CD8-positive, alpha-beta memory T cell (primary cell): ENCODE measurements at places on chromosomes 3 and 15.

GRCh38 chr3:149055575-149055974 lies 30.8 kb downstream of the HLTF start:
- no peaks in the 10 kb centered on the region for H3K36me3 ChIP-seq
- H3K27me3 ChIP-seq = no peaks in the 10 kb centered on the region
- H3K4me3 ChIP-seq = no peak overlapping the region
- no peaks in the 10 kb centered on the region for H3K4me1 ChIP-seq

DNA sequence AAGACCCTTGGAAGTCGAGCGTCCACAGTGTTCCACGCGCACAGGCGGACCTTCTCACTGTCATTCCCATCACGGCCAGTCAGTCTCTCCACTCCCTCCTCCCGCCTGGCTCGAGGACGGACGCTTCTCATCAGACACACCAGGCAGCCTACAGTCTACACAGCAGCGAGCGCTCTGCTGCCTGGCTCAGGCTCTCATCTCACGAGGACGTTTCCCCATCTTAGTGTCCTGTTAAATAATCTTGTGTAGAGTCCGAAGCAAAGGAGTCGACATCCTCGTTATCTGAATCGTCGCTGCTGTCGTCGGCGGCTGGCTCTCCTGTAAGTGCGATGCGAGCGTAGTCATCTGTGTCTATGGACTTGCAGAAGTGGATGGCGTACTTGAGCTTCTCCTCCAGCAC lies 12.4 kb upstream of the OCA2 start:
- H3K27ac ChIP-seq = no peak overlapping the region
- DNase-seq = no peak
- peaks cover 3% of the 10 kb centered on the region for H3K27me3 ChIP-seq
- peaks cover 34% of the 10 kb centered on the region for H3K36me3 ChIP-seq

GRCh38 chr3:63150880-63151279 lies 127.2 kb upstream of the SYNPR start:
- no peaks in the 10 kb centered on the region for H3K27me3 ChIP-seq
- no peaks in the 10 kb centered on the region for H3K4me1 ChIP-seq
- no peak overlapping the region for H3K27ac ChIP-seq
- no peaks in the 10 kb centered on the region for H3K36me3 ChIP-seq
- H3K4me3 ChIP-seq = no peak overlapping the region
- no peak for DNase-seq

DNA sequence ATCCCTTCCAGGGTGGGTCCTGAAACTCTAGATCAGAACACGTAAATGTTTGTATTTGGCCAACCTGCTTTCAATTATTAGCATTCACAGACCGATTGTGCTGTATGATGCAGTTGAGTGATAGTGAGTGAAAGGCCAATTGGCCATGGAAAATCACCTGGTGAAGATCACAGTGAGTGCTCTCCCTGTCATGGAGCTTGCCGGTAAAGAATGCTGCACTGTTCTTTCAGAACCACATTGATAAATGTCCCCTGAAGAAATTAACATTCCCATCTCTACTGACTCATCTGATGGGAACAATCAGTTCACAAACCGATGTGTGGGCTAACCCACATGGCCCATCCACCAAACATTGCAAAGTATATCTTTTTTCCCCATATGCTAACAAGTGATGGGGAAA lies 324.8 kb upstream of the TBL1XR1 start:
- H3K27me3 ChIP-seq = no peaks in the 10 kb centered on the region
- H3K36me3 ChIP-seq = no peaks in the 10 kb centered on the region
- DNase-seq = no peak
- H3K27ac ChIP-seq = no peak overlapping the region
- H3K4me3 ChIP-seq = no peak overlapping the region
- peaks cover 6% of the 10 kb centered on the region for H3K4me1 ChIP-seq

- H3K4me1 ChIP-seq = no peaks in the 10 kb centered on the region
- DNase-seq = no peak
- no peak overlapping the region for H3K27ac ChIP-seq
- H3K27me3 ChIP-seq = no peaks in the 10 kb centered on the region
Measured at GRCh38 chr3:150912501-150912900, 7.3 kb upstream of the MINDY4B start.

- no peaks in the 10 kb centered on the region for H3K27me3 ChIP-seq
- DNase-seq = no peak
- H3K4me1 ChIP-seq = peaks cover 35% of the 10 kb centered on the region
- H3K4me3 ChIP-seq = no peak overlapping the region
- H3K27ac ChIP-seq = no peak overlapping the region
Measured at GRCh38 chr3:46095307-46095706, 68.0 kb upstream of the XCR1 start.

GRCh38 chr3:167031364-167032049 lies 348.6 kb downstream of the ZBBX start:
- no peaks in the 10 kb centered on the region for H3K27me3 ChIP-seq
- no peaks in the 10 kb centered on the region for H3K36me3 ChIP-seq
- DNase-seq = no peak
- H3K4me3 ChIP-seq = no peak overlapping the region
- no peak overlapping the region for H3K27ac ChIP-seq

- H3K27ac ChIP-seq = no peak overlapping the region
- no peaks in the 10 kb centered on the region for H3K27me3 ChIP-seq
- no peaks in the 10 kb centered on the region for H3K36me3 ChIP-seq
- no peak overlapping the region for H3K4me3 ChIP-seq
Measured at GRCh38 chr3:120031561-120031960, 62.7 kb downstream of the GSK3B start.

DNA sequence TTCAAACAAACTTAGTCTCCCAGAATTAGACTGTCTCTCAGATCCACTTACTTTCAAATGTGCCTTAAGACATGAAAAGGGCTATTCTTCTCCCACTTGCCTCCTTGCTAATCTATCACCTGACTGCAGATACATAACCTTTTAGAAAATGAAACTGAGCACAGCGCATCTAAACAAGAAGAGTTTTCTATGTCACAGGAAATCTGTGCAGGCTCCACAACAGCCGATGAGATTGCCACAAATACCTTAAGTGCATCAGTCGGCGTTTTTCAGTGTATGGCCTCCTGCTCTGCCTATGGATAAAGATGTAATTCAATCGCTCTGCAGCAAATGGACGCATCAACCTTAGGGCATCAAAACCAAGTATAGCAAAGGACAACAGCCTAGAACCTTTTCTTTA lies 544.2 kb downstream of the FOXP1 start:
- no peaks in the 10 kb centered on the region for H3K27me3 ChIP-seq
- H3K4me1 ChIP-seq = peaks cover 30% of the 10 kb centered on the region
- peak overlapping the region; percentile 14 for H3K4me3 ChIP-seq
- H3K27ac ChIP-seq = no peak overlapping the region
- DNase-seq = peak; percentile 31
- H3K36me3 ChIP-seq = peaks cover 22% of the 10 kb centered on the region

DNA sequence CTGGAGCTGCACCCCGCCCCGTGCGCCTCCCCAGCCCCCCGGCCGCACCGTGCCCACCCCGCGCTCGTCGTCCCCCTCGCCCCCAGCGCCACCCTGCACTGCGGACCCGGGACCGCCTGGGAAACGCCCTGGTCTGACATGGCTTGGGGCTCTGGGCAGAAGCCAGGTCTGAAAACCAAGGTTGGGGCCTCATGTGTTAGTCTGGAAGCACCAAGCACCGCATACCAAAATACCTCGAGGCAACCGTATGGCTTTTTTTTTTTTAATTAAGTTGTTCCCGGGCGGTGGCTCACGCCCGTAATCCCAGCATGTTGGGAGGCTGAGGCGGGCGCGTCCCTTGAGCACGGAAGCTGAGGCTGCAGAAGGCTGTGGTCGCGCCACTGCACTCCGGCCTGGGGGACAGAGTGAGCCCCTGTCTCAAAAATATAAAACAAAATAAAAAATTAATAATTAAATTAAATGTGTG lies 91.5 kb upstream of the CHD2 start:
- H3K27me3 ChIP-seq = no peaks in the 10 kb centered on the region
- H3K4me1 ChIP-seq = peaks cover 46% of the 10 kb centered on the region
- peak overlapping the region; percentile 94 for H3K27ac ChIP-seq
- H3K36me3 ChIP-seq = no peaks in the 10 kb centered on the region

DNA sequence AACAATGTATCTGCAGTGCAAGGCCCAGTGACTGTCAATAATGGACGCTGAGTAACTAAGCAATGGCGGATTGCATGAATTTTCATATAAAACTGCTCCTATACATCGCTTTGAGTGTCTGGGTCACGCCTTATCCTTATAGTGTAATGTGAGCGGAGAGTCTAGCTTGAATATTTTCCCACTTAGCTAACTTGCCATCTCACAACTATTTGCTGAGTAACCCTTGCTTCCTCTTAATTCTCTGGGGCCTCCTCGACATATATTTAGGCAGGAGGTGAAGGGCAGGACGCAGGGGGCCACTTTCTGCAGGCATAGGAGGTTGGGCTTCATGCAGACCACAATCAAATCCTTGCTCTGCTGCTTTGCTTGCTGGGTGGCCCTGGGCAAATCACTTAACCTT lies 24.0 kb downstream of the ST8SIA2 start:
- no peaks in the 10 kb centered on the region for H3K36me3 ChIP-seq
- no peak overlapping the region for H3K4me3 ChIP-seq
- no peaks in the 10 kb centered on the region for H3K4me1 ChIP-seq
- no peaks in the 10 kb centered on the region for H3K27me3 ChIP-seq
- DNase-seq = no peak
- no peak overlapping the region for H3K27ac ChIP-seq

DNA sequence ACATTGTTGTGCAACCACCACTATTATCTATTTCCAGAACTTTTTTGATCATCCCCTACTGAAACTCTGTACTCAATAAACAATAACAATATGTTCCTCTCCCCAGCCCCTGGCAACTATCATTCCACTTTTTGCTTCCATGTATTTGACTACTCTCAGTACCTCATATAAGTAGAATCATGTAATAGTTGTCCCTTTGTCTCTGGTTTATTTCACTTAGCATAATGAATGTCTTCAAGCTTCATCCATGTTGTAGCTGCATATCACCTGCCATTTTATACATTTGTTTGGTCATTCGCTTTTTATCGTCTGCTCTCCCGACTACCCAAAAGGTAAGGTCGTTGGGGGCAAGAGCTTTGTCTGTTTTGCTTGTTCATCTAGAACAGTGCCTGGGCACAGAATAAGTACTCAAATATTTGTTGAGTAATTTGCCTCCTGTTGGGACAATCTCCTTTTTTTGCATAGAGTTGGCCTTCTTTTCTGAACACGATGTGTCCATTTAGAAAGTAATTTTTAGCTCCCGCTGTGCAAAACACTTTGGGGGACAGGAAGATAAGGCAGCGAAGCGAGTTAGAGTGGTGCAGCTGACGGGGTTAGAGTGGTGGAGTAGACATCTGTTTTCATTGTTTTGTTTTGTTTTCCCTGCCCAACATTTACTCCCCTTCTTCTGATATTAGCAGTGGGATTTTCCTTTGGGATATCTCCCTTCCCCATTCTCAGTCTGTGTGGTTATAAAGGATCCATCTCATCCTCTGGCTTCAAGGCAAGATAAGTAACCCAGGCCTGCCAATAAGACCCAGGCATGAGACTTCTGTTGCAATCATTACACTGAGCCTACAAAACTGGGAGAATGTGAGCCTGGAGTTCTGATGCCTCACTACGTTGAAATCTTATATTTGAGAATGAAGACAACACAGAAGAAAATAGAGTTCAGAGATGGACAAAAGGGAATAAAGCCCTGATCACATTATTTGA lies 83.4 kb upstream of the RNU6-1 start:
- H3K4me3 ChIP-seq = no peak overlapping the region
- no peak overlapping the region for H3K27ac ChIP-seq
- H3K27me3 ChIP-seq = no peaks in the 10 kb centered on the region
- H3K36me3 ChIP-seq = no peaks in the 10 kb centered on the region
- H3K4me1 ChIP-seq = no peaks in the 10 kb centered on the region
- DNase-seq = no peak

- H3K27ac ChIP-seq = no peak overlapping the region
- no peaks in the 10 kb centered on the region for H3K27me3 ChIP-seq
- DNase-seq = no peak
Measured at GRCh38 chr3:25899352-25900101, 109.6 kb downstream of the OXSM start.

GRCh38 chr15:87401973-87402372 lies 854.6 kb downstream of the NTRK3 start:
- no peaks in the 10 kb centered on the region for H3K36me3 ChIP-seq
- H3K27me3 ChIP-seq = no peaks in the 10 kb centered on the region
- H3K4me3 ChIP-seq = no peak overlapping the region
- DNase-seq = no peak
- no peak overlapping the region for H3K27ac ChIP-seq
- H3K4me1 ChIP-seq = no peaks in the 10 kb centered on the region

GRCh38 chr15:99324082-99324620 lies 72.9 kb downstream of the LRRC28 start:
- H3K27ac ChIP-seq = no peak overlapping the region
- no peak for DNase-seq
- no peaks in the 10 kb centered on the region for H3K4me1 ChIP-seq
- H3K36me3 ChIP-seq = no peaks in the 10 kb centered on the region

DNA sequence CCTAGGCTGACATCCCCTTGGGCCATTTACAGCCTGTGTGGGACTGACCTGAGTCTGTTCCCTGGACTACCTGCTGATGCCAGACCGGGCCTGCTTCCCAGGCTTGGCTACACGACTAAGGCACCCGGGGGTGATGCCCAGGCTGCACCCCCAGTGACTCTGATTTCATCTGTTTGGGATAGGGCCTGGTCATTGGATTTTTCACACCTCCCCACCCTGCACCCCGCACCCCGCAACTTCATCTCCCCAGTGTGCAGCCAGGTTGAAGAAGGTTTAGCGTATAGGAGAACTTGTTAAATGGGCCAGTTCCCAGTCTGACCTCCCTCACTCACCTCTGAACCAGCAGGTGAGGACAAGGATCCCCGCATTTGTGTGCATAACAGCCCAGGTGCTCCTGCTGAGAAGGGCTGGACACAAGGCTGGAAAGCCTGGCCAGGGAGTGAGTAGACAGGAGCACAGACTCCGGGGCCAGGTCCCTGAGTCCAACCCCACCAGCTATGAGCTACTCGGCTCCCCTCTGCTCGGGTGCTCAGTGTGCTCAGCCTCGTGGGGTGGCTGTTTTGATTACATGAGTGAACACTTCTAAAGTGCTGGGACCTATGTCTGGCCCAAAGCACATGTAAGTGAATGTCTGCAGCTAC lies 18.5 kb downstream of the SLC6A20 start:
- H3K27me3 ChIP-seq = peaks cover 4% of the 10 kb centered on the region
- DNase-seq = no peak
- H3K4me1 ChIP-seq = no peaks in the 10 kb centered on the region
- H3K27ac ChIP-seq = no peak overlapping the region
- no peaks in the 10 kb centered on the region for H3K36me3 ChIP-seq

- H3K4me3 ChIP-seq = no peak overlapping the region
- no peaks in the 10 kb centered on the region for H3K27me3 ChIP-seq
- DNase-seq = no peak
Measured at GRCh38 chr3:174538151-174538550, 321.0 kb upstream of the NAALADL2 start.

- H3K36me3 ChIP-seq = no peaks in the 10 kb centered on the region
- H3K4me3 ChIP-seq = no peak overlapping the region
- no peak for DNase-seq
- no peaks in the 10 kb centered on the region for H3K27me3 ChIP-seq
- no peak overlapping the region for H3K27ac ChIP-seq
Measured at GRCh38 chr3:13608969-13609725, 60.2 kb downstream of the FBLN2 start.

DNA sequence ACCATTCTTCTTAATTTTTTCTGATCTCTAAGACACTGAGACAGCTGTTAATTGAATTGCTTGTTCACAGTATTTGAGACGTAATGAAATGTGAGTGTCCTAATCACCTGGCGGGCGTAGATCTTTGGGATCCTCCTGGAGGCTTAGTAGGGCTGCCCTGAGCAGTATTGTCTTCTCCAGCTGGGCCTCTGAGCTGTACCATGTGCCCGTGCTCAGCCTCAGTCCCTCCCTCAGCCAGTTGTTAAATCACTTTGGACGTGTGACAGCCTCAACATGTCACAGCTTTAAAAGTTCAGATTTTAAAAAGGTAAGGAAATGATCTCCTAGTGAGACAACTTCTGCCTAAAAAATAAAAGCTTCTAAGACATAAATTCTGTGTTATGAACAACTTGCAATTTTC lies 35.5 kb downstream of the IGF1R start:
- DNase-seq = no peak
- no peak overlapping the region for H3K27ac ChIP-seq
- H3K4me1 ChIP-seq = peaks cover 22% of the 10 kb centered on the region
- no peak overlapping the region for H3K4me3 ChIP-seq
- no peaks in the 10 kb centered on the region for H3K27me3 ChIP-seq
